ENCODE measurements at places on chromosomes 3 and 15. TPM values are rescaled to one million over a fixed set of nuclear protein-coding genes. Genes with fewer than 3 reads are reported as not detected.
A peak's percentile ranks its signal among the peaks of the same experiment; 100 is the strongest.

DNA sequence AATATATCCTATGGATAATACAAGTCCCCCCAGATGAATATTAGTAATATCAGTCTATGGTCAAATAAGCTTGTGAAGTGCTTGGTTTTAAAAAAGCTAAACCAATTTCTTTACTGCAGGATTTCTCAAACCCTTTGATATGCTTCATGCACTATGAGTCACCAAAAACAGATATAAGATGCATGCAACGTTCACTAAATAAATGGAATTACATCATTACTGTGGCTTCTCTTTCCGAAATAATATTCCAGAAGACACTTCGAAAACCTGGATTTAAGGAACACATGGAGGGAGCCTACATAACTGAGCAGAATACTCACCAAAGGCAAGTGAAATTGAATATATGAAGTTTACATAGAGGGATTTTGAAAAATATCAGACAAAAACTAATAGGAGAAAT is 126.3 kb upstream of the ABI3BP start:
- DNase-seq: no peak

- no peak for DNase-seq
Observed at GRCh38 chr3:188067932-188068331, 86.0 kb upstream of the LPP start.

- no peak for DNase-seq
Observed at GRCh38 chr15:79060175-79060574, 30.4 kb downstream of the RASGRF1 start.

DNA sequence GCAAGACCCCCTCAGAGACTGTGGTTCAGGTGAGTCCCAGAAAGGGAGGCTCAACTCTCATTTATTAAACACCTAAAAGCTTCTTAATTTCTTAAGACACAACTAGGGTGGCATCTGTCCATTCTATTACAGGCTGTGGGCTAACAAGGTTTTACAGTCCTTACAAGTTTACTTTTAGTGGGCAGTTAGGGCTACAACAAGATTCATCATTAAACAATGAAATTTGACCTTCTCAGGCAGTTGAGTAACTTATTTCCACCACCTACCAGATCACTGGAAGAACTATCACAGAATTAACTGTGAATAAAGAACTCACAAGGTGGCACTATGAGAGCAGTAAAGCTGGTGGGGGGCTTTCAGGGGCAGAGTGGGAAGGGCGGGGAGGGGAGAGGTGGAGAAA is 132.6 kb downstream of the PLD1 start:
- no peak for DNase-seq

- no peak for DNase-seq
Observed at GRCh38 chr3:188673646-188674186, 498.1 kb upstream of the TPRG1 start.

DNA sequence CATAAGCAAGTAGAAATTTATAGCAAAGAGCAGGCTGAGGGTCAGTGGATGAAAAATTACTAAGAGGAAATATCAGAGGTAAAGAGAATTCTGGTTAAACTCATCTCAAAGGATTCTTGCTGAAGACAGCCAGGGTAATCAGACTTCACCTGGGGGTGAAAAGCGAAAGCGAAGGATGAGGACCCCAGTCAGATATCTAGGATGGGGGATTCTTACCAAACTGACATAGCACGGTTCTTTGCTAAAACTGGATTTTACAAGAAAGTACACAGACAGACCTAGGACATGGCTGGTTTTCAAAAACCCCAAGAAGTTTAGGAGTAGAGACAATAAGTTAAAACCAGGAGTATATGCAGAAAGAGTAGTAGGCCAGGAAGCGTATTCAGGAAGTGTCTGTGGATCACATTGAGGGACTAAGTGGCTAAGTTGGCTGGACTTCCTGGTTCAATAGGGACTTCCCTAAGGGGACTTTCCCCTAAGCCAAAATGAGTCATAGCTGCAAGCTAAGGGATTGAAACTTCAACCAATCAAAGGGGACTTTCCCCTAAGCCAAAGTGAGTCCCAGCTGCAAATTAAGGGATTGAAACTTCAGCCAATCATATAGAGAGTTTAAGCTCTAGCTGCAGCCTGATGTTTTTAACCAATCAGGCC is 2.4 kb upstream of the CFAP91 start:
- DNase-seq: no peak

- no peak for DNase-seq
Observed at GRCh38 chr15:96338074-96338765, 7.7 kb downstream of the NR2F2 start.

- DNase-seq: no peak
Observed at GRCh38 chr3:94520364-94520763, 457.5 kb downstream of the NSUN3 start.

GRCh38 chr3:149613988-149614387 is 43.8 kb downstream of the WWTR1 start:
- no peak for DNase-seq

GRCh38 chr15:88334436-88334835 is 77.9 kb upstream of the NTRK3 start:
- no peak for DNase-seq

DNA sequence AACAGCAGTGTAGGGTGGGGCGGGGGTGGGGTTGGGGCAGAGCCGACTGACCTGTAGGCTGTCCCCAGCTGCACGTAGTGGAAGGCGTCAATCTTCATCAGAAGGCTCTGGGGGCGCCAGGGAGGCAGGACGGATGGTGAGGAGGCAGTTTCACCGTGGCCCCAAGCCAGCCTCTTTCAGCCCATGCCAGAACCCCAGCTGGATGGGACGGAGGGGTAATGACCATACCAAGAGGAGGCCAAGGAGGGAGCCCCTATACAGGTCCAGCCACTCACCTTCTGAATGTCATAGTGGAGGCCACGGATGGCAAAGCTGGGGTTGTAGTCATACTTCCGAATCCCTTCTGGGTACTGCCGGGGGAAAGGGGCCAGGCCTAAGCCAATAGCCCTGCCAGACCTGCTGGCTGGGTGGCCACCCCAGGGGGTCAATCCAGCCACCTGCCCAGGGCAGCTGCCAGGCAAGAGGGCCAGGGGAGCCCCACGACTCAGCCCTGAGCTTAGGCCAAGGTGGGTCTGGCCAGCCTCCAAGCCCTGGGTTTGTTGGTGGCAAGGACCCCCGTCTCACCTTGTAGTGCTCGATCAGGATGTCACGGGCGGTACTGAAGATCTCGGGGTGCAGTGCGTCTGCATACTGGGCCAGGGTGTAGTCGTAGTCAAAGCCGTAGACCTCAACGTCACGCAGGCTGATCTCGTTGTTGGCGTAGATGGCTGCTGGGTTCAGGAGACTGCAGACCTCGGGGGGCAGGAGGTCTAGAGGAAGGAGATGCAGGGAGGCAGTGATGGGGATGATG is 4.9 kb downstream of the NT5DC2 start:
- DNase-seq: peak; percentile 59

DNA sequence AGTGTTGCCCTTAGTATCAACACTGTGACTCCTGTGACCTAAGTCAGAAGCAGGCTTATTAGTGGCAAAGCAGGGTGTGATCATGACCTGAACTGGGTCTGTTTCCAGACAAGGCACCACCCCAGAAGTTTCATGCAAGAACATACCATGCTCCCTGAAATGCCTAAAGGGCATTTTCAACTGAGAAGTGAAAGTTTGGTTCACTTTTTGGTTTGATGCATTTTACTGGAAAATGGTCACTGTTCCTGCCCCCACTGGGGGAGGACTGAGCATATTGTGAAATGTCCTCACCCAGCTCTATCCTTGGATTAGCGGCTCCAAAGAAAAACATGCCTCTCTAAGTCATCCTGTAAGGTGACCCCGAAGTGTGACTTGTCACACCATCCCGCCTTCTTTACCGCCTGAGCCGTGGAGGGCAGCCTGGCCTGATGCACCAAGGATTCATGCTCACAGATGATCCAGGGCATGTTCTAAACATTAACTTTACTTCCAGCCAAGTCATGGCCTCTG is 3.1 kb upstream of the FAM240A start:
- no peak for DNase-seq

- DNase-seq: peak; percentile 56
Observed at GRCh38 chr15:82539691-82540054, 584 bp downstream of the RPS17 start.

GRCh38 chr3:139231555-139232281 is 112.1 kb upstream of the MRPS22 start:
- DNase-seq: no peak

GRCh38 chr3:15107075-15107947 is 8.4 kb upstream of the RBSN start:
- no peak for DNase-seq

DNA sequence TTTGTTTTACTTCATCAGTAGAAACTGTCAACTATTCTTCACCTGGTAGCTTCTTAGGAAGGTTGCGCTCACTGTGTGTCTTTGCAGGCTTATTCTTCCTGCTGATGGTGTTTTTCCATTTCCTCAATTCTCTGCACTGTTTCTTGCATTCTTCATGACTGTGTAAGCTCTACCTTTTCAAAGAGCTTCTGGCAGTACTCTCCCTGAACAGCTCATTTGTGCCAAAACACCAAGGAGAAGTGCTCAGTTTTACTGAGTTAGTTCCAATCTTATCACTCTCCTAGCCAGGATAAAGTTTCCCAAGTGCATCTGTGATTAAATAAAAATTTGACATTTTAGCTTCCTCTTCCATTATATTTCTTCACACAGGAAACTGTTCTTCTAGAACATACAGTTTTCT is 339.8 kb downstream of the EPHA3 start:
- no peak for DNase-seq

DNA sequence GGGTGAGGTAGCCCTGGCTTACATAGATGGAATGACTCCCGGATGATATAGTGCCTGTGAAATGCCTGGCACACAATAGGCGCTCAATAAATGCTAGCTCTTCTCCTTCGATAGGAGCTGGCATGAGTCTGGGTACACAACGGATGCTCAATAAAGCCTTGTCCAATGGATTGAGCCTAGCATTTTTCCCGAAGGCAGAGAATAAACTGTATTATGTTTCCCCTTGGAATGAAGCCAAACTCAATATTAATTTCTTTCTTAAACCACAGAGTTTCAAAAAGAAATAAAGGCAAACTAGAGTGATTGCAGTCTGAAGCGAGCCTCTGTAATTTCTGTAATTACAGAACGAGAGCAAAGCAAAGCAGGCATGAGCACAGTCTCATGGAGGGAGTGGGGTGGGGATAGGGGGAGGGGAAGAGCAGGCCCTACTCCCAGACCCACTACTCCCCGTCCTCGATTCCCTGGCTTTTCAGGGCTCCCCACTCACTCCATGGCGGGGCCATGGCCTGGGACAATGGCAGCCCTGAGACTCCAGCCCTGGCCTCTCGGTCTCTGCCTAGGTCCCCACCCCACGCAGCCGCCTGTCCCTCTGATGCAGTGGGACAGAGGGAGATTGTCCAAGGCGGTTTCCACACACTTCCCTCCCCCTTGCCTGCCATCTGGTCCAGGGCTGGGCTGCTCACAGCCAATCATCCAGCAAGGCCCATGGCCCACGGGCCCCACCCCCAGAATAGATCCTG is 18.0 kb downstream of the SLC6A1 start:
- DNase-seq: no peak

DNA sequence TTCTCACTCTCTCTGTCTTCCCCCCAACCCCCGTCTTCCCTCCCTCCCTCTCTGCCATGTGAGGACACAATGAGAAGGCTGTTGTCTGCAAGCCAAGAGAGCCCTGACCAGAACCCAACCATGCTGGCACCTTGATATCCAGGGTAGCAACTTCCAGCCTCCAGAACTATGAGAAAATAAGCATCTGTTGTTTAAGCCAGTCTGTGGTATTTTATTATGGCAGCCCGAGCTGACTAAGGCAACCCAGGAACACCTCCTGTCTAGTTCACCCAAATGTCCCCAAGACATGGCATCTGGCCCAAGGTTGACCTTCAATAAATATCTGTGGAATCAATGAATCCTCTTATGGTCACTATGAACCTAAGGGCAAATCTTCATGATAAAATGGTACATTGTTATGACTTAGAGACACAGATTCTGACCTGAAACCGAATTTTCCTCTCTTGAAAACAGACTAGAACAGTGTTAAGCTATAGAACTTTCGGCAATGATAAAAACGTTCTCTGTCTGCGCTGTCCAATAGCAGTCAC is 26.5 kb downstream of the RFTN1 start:
- no peak for DNase-seq

DNA sequence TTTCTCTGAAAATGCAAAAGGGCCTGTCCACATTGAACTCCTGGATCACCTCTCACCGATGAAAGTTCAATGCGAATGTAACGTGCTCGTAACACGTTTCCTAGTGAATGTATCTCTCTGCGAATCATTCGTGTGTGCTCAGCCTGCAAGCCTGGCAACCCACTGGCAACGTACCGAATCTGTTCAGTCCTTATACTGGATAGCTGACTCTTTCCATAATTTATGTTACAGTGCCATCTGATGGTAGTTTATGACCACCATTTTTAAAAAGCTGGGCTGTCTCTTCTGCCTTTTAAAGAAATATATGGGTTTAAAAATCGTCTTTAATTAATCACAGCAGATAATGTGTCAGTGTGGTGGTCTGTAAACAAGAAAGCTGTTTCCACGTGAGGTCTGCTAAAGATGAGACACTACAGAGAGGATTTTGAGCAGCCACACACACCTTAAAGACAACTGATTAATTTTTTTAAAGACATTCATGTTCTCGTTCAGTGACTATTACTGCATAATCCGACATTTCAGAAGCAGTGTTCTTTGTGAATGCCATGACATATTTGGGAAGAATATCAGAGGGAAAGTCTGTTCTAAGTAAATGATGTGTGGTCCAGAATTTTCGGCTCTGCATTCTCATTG is 69.4 kb upstream of the FOXP1 start:
- DNase-seq: peak; percentile 41

DNA sequence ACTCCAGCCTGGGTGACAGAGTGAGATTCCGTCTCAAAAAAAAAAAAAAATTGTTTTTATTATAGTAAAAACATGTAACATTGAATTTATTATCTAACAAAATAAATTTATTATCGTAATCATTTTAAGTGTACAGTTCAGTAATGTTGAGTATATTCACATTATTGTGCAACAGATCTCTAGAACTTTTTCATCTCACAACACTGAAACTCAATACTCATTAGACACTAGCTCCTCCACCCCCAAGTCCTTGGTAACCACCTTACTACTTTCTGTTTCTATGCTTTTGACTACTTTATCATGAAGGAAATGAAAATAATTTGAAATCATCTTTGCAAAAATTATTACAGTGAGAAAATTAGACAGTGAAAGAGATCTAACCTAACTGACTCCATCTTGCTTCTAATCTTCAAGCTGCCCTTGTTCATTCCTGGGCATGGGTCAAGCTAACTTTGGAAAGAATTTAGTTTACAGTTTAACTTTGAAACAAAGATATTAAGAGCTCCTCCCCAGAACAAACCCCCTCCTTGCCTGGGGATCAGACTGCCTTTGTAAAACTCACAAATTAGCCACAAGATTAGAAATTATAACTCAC is 15.0 kb upstream of the FYCO1 start:
- DNase-seq: no peak

- peak; percentile 37 for DNase-seq
Observed at GRCh38 chr15:77027111-77027696, 32.3 kb downstream of the PSTPIP1 start.

The ATP2B2 gene
- total RNA-seq: 0.24 TPM

The PAK6 gene
- total RNA-seq: 16.5 TPM

The ZNF80 gene
- not detected for total RNA-seq

The ADPRH gene
- 11.9 TPM for total RNA-seq

The HHLA2 gene
- total RNA-seq: not detected

The C3orf49 gene
- total RNA-seq: not detected

The SAXO2 gene
- 4.3 TPM for total RNA-seq

The CILP gene
- 3.2 TPM for total RNA-seq

The TJP1 gene
- total RNA-seq: 120 TPM

The SMAD6 gene
- 63.0 TPM for total RNA-seq

The IDH3A gene
- total RNA-seq: 288 TPM

The BFSP2 gene
- total RNA-seq: not detected

The CHRNA5 gene
- 2.0 TPM for total RNA-seq

The ITIH1 gene
- total RNA-seq: not detected

Data from right cardiac atrium (tissue), 5 donors.